ENCODE measurements at places on chromosomes 4 and X.

GRCh38 chr4:55615008-55615407 is 21.1 kb downstream of the NMU start:
- DNase-seq: no peak

DNA sequence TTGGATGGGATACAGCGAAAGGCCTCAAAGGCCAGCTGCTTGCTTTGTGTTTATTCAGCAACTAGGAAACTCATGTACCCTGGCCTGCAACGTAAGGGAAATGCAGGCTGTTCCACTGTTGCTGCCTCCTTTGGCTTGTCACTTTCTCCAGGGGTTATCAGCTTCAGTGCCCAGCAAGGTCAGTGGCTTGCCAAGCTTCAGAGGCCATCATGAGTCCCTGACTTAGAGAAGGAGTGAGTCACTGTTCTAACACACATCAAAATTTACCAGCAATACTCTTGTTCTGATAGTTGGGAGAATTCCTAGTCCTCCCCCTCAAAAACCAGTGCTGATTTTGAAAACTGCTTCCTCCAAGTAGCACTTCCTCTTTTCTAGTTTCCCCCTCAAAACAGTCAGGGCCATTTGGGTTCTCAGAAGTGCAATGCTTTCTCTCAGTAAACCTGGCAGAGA is 250.8 kb downstream of the ARHGAP24 start:
- peak; percentile 85 for DNase-seq

DNA sequence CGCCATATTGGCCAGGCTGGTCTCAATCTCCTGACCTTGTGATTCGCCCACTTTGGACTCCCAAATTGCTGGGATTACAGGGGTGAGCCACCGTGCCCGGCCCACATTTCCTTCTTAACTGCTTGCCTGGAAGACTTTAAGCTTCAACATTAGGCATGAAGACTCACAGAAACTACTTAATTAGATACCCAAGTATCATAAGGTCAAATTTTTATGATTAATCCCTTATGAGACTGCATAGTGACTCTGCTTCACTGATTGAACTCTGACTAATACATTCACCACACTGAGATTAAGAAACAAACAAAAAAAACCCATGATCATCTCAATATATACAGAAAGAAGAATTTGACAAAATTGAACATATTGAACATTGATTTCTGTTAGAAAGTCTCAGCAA is 87.4 kb upstream of the KCTD8 start:
- DNase-seq: no peak

GRCh38 chr4:7960790-7961655 is 21.4 kb upstream of the AFAP1 start:
- DNase-seq: no peak

DNA sequence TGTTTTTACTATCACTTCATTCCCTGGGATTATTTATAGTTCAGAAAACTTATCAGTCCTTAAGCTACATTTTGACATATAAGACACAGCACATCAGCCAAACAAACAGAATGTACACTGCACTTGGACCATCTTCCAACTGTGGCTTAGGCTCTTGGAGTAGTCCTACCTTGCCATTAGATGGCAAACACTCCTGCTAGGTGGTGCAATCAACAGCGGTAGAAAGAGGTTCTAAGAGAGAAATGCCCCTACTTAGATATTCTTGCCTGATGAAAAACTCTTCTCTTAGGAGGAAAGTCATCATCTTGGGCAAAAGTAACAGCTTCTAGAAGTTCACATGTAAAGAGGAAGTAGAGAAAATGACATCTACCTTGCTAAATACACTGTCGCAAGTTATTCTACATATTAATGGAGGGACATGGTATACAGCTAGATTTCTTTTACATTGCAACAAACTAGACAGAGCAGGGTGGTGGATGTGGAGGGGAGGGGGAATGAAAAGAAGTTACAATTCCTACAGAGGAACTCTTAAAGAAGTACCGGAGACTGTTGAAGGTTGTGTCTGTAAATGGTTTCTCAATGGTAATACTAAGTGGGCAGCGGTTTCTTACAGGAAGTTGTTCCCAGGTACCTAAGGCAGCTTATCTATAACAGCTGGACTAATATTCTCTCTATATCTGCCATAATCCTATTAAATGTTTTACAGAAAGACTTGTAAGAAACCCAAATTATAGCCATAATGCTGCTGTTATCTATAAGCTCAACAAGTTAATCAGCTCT is 8.1 kb upstream of the STPG2 start:
- DNase-seq: peak; percentile 18

- no peak for DNase-seq
Measured at GRCh38 chrX:19245711-19246269, 97.9 kb upstream of the PDHA1 start.

DNA sequence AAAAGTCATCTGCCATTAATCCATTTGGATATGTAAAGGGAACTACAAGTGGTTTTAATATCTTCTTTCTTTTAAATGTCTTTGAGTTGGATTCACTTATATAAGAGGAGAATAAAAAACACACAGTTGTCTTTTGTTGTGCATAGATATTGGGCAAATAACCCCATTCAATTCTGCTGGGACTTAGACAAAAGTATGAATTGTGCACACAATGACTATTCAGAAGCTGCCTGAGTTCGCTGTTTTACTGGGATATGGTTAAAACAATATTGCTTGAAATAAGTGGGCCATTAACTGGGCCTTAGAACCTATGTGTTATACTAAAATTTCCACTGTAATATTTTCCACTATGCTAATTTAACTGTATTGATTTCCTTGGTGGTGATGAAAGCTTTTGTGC is 71.7 kb downstream of the PCYT1B start:
- DNase-seq: no peak

Data from suppressor macrophage treated with lipopolysaccharide for 1 hour (primary cell).